ENCODE measurements at places on chromosomes 2 and 18. TPM values are rescaled to one million over a fixed set of nuclear protein-coding genes. Genes with fewer than 3 reads are reported as not detected.

The HRH4 gene
- total RNA-seq: 0.06 TPM

DNA sequence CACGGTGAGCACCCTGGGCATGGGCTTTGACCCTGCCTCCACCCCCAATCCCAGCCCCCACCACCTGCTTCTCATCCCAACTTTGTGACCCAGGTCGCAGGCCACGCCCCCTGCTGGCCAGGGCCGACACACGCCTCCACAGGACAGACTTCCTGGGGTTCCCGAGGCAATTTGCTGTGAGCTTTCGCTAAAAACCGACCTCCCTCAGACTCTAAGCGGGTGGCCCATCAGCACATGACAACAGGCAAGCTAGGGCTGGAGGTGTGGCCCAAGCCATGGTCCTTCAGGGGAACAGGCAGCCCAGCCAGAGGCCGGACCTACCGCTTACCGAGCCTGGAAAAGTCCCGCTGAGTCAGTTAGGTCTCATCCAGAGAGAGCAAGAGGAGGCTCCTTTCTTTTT is 31.9 kb downstream of the C1QL2 start:
- peak; percentile 77 for DNase-seq

The DCDC2C gene
- total RNA-seq: not detected

GRCh38 chr2:239307221-239307569 is 93.6 kb downstream of the HDAC4 start:
- DNase-seq: no peak

DNA sequence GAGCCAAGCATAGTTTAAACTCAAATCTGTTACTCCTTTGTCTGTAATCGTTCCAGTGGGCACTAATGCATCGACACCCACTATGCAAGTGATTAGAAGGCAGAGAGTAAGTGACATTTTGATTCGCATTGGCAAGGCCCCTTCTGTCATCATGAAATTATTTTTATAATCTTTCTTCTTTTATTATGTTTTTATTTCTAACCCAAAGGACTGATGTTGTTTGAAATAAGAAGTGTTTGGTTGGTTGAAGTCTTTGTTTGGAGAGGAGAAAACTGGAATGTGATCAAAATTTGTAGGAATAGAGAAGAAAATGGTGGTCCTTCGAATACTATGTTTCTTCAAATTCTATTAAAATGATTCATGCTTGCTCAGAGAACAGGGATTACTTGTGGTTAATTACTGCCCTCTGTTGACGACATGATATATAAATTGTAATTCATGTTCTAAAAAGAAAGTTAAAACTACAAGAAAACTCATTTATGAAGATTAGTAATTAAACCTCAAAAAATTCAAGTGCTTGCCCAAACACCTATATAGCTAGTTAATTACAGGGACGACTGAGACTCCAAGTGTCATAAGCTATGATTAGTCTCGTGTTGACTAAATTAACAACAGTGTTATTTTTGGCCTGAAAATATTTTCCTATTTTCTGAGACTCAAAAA is 26.4 kb upstream of the TFPI start:
- DNase-seq: peak; percentile 40
